ENCODE measurements at places on chromosomes 6 and 20. TPM values are rescaled to one million over a fixed set of nuclear protein-coding genes. Genes with fewer than 3 reads are reported as not detected.

The SYTL3 gene
- 13.9 TPM for total RNA-seq

The DEF6 gene
- 21.5 TPM for total RNA-seq

The DZANK1 gene
- total RNA-seq = 3.4 TPM

GRCh38 chr6:128057946-128058345 lies 157.1 kb upstream of the THEMIS start:
- no peak overlapping the region for H3K4me3 ChIP-seq
- no peak for DNase-seq
- no peaks in the 10 kb centered on the region for H3K4me1 ChIP-seq
- H3K36me3 ChIP-seq = no peaks in the 10 kb centered on the region
- H3K27me3 ChIP-seq = no peaks in the 10 kb centered on the region
- no peak overlapping the region for H3K27ac ChIP-seq

The NR2E1 gene
- total RNA-seq = not detected

GRCh38 chr6:39053016-39053624 lies 4.5 kb downstream of the GLP1R start:
- no peaks in the 10 kb centered on the region for H3K36me3 ChIP-seq
- H3K4me3 ChIP-seq = no peak overlapping the region
- H3K4me1 ChIP-seq = peaks cover 10% of the 10 kb centered on the region

The RAET1E gene
- total RNA-seq = not detected

- H3K27me3 ChIP-seq = no peaks in the 10 kb centered on the region
- no peaks in the 10 kb centered on the region for H3K36me3 ChIP-seq
- no peak for DNase-seq
- H3K4me3 ChIP-seq = no peak overlapping the region
Measured at GRCh38 chr6:110044096-110044495, 66.0 kb downstream of the GPR6 start.

The ARMC2 gene
- total RNA-seq = 10.8 TPM

- no peak overlapping the region for H3K4me3 ChIP-seq
- DNase-seq = no peak
- peak overlapping the region; percentile 39 for H3K27ac ChIP-seq
- no peaks in the 10 kb centered on the region for H3K36me3 ChIP-seq
- peaks cover 33% of the 10 kb centered on the region for H3K4me1 ChIP-seq
Measured at GRCh38 chr6:34679552-34680253, 16.9 kb downstream of the ILRUN start.

GRCh38 chr6:89361171-89361570 lies 8.6 kb upstream of the UBE2J1 start:
- no peak for DNase-seq
- no peaks in the 10 kb centered on the region for H3K36me3 ChIP-seq
- H3K27me3 ChIP-seq = no peaks in the 10 kb centered on the region
- H3K27ac ChIP-seq = no peak overlapping the region
- no peak overlapping the region for H3K4me3 ChIP-seq
- H3K4me1 ChIP-seq = no peaks in the 10 kb centered on the region

- H3K36me3 ChIP-seq = no peaks in the 10 kb centered on the region
- DNase-seq = no peak
- no peak overlapping the region for H3K27ac ChIP-seq
- H3K4me1 ChIP-seq = no peaks in the 10 kb centered on the region
- H3K27me3 ChIP-seq = no peaks in the 10 kb centered on the region
- no peak overlapping the region for H3K4me3 ChIP-seq
Measured at GRCh38 chr6:161415302-161415855, 141.5 kb upstream of the AGPAT4 start.

The TPD52L1 gene
- total RNA-seq = 15.6 TPM

DNA sequence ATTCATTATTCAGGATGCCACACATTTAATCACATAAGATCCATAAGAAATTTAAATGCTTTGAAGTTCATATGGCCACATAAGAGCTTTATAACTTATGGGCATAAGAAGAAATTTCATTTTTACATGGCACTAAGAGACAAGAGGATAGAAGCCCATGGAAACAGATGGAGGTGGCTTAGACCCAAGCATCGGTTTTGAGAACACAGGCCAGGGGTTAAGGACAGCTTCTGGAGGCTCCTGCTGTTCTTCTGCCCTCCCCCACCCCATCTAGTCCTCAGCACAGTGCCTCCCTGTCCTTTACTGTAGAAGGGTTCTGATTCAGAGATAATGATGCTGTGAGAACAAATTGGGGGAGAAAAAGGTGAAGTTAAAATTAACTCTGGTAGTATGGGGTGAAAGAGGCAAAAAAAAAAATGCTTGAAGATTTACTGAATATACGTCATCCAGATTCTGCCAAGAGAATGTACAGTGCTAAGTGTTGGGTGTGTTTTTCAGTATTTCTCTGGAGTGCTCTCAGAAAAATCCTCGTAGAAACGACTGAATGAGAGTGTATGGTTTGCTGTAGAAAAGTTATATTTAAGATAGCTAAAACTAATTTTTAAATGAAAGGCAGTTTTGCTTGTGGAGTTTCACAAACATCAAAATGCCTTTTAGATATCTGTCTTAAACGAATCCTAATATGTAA lies 539.7 kb downstream of the QKI start:
- H3K27ac ChIP-seq = no peak overlapping the region
- H3K36me3 ChIP-seq = no peaks in the 10 kb centered on the region
- peaks cover 11% of the 10 kb centered on the region for H3K4me1 ChIP-seq
- no peak overlapping the region for H3K4me3 ChIP-seq
- no peaks in the 10 kb centered on the region for H3K27me3 ChIP-seq

The SSTR4 gene
- total RNA-seq = 0.35 TPM

The FAM83C gene
- not detected for total RNA-seq

GRCh38 chr20:40192081-40192480 lies 497.0 kb downstream of the MAFB start:
- no peaks in the 10 kb centered on the region for H3K27me3 ChIP-seq
- peaks cover 10% of the 10 kb centered on the region for H3K4me1 ChIP-seq
- DNase-seq = no peak
- H3K4me3 ChIP-seq = no peak overlapping the region
- H3K36me3 ChIP-seq = no peaks in the 10 kb centered on the region
- no peak overlapping the region for H3K27ac ChIP-seq

DNA sequence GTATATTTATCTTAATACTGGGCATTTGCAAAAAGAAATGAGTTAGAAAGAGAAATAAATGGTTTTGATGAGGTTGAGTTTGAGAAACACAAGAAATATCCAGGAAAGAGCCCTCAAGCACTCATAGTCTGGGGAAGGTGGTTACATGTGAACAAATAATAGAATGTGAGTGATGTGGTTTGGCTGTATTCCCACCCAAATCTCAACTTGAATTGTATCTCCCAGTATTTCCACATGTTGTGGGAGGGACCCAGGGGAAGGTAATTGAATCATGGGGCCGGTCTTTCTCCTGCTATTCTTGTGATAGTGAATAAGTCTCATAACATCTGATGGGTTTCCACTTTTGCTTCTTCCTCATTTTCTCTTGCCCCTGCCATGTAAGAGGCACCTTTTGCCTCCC lies 334.1 kb downstream of the COL12A1 start:
- no peak for DNase-seq
- H3K27me3 ChIP-seq = no peaks in the 10 kb centered on the region
- H3K4me1 ChIP-seq = no peaks in the 10 kb centered on the region
- no peak overlapping the region for H3K27ac ChIP-seq
- no peaks in the 10 kb centered on the region for H3K36me3 ChIP-seq
- H3K4me3 ChIP-seq = no peak overlapping the region

The INSM1 gene
- total RNA-seq = not detected

GRCh38 chr6:11174242-11174611 lies 58.2 kb downstream of the NEDD9 start:
- no peaks in the 10 kb centered on the region for H3K36me3 ChIP-seq
- H3K4me3 ChIP-seq = no peak overlapping the region
- H3K4me1 ChIP-seq = peaks cover 9% of the 10 kb centered on the region
- H3K27me3 ChIP-seq = no peaks in the 10 kb centered on the region
- no peak overlapping the region for H3K27ac ChIP-seq

The DPPA5 gene
- not detected for total RNA-seq

DNA sequence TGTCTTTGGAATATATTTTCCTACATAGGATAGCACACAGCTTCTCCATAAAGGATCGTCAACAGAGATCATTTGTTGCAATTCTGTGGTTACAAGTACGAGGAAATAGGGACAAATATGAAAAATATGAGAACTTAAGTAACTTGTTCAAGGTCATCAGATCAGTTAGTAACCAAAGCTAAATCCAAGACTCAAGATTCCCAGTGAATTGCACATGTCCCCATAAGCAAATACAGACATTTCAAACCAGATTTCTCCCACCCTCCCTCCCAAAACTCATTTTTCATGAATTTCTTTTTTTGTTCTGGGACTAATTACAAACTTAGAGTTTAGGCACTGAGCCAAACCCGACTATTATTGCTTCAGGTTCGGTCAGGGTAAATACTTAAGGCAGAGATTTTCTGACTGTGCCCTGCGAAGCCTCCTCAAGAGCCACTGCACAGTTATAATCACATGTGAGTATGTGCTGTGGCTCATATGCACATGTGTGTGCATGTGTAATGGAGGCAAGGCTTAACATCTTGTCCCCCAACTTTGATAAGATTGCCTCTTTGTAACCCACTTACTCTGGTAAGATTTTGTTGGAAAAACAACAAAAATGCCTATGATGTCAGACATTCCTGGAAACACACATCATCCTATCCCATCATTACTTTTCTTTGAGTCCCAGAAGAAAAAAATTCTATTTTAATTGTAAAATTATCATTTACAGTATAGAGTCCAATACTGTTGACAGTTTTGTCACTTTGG lies 216.2 kb downstream of the CD83 start:
- H3K4me1 ChIP-seq = peaks cover 10% of the 10 kb centered on the region
- H3K36me3 ChIP-seq = no peaks in the 10 kb centered on the region
- no peak overlapping the region for H3K4me3 ChIP-seq
- H3K27me3 ChIP-seq = no peaks in the 10 kb centered on the region

DNA sequence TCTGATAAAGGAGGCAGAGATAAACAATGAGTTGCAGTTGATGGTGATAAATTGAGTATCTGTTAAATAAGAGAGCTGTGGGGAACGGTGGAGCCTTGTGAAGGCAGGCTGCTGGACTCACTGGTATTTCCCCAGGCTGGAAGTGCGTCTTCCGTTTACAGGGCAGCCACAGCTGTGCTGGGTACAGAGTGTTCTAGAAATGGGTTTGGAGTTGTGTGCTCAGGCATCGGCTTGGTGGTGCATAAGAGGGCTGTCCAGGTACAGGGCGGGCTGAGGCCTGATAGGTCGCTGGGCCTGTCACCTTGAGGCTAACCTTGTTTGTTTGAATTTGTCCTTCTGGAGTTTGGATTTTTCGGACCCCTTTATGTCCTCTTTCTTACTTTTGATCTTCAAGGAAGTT lies 39.3 kb downstream of the ARID1B start:
- no peak overlapping the region for H3K4me3 ChIP-seq
- H3K36me3 ChIP-seq = no peaks in the 10 kb centered on the region
- H3K27ac ChIP-seq = peak overlapping the region; percentile 63

- no peak overlapping the region for H3K27ac ChIP-seq
- no peaks in the 10 kb centered on the region for H3K4me1 ChIP-seq
Measured at GRCh38 chr6:36728289-36729160, 30.9 kb downstream of the RAB44 start.

The CEP43 gene
- total RNA-seq = 13.3 TPM

GRCh38 chr6:149467265-149467664 lies 17.5 kb downstream of the ZC3H12D start:
- no peaks in the 10 kb centered on the region for H3K36me3 ChIP-seq
- H3K4me1 ChIP-seq = no peaks in the 10 kb centered on the region
- DNase-seq = no peak
- no peak overlapping the region for H3K4me3 ChIP-seq
- no peaks in the 10 kb centered on the region for H3K27me3 ChIP-seq

The SIM1 gene
- total RNA-seq = not detected

DNA sequence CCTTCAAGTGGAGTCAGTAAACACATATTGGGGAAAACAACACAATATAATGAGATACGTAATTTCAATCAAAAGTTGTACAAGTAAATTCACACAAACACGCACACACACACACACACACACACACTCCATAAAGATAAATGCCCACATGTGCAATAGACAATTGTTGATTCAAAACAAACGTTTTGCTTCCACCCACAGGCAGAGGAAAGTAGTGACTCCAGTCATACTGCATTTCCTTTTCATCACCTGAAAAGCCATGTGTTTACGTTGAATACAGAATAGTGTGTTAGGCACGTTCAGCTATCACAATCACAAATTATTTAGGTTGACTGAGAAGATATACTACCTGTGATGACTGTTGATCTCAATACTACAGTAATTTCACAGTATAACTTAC lies 443.8 kb upstream of the MANEA start:
- no peak for DNase-seq
- no peak overlapping the region for H3K4me3 ChIP-seq
- H3K36me3 ChIP-seq = no peaks in the 10 kb centered on the region
- no peak overlapping the region for H3K27ac ChIP-seq

The NKAPL gene
- 0.30 TPM for total RNA-seq

All from lower lobe of right lung (tissue), 2 donors.